Renal cortical epithelial cell (primary cell): ENCODE measurements at places on chromosomes 13 and 19. TPM values are rescaled to one million over a fixed set of nuclear protein-coding genes. Genes with fewer than 3 reads are reported as not detected.

GRCh38 chr13:24226762-24227161 is 66.2 kb downstream of the SPATA13 start:
- no peak for DNase-seq

Gene TNFSF13B
- 1.3 and 4.7 TPM in 2 replicates for total RNA-seq

DNA sequence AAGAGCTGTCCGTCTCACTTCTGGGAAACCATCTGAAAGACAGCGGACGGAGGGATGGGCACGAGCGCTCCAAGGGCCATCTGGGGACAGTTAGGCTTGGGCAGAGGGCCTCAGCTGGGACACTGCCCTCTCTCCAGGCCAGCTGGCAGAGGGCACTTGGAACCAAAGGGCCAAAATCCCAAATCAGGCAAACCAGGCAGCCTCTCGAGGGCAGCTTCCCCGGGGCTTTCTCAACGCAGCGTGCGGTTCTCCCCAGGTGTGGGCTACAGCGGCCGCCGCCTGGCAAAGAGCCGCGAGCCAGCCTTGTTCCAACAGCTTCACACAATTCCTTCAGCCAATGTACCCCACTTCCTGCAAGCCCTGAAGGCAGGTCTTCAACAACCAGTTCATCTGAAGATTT is 5.0 kb downstream of the MLLT1 start:
- DNase-seq, result no peak

- DNase-seq, result no peak
Observed at GRCh38 chr19:51809787-51810186, 14.8 kb downstream of the FPR3 start.

- DNase-seq, result no peak
Observed at GRCh38 chr19:47376589-47377144, 27.6 kb downstream of the DHX34 start.

DNA sequence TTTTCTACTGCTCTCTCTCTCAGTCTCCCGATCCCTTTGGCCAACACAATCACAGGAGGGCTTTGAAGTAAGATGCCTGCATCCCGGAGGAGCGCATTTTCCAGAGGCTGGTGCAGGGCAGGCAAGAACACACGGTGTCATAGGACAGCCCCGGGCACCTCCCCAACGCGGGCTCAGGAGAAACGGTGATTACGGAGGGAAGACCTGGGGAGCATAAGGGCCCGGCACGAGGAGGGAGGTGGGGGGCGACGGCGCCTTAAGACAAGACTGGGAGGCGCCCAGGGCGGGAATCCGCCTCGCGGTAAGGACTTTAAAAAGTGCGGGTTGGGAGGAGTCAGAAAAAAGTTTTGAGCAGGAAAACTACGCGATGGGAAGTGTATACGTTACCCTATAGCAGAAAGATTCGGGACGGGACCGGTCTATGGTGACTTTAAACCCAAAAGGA is 18.7 kb upstream of the ZNF888 start:
- no peak for DNase-seq

Gene CPB2
- total RNA-seq, result not detected in 2 replicates

DNA sequence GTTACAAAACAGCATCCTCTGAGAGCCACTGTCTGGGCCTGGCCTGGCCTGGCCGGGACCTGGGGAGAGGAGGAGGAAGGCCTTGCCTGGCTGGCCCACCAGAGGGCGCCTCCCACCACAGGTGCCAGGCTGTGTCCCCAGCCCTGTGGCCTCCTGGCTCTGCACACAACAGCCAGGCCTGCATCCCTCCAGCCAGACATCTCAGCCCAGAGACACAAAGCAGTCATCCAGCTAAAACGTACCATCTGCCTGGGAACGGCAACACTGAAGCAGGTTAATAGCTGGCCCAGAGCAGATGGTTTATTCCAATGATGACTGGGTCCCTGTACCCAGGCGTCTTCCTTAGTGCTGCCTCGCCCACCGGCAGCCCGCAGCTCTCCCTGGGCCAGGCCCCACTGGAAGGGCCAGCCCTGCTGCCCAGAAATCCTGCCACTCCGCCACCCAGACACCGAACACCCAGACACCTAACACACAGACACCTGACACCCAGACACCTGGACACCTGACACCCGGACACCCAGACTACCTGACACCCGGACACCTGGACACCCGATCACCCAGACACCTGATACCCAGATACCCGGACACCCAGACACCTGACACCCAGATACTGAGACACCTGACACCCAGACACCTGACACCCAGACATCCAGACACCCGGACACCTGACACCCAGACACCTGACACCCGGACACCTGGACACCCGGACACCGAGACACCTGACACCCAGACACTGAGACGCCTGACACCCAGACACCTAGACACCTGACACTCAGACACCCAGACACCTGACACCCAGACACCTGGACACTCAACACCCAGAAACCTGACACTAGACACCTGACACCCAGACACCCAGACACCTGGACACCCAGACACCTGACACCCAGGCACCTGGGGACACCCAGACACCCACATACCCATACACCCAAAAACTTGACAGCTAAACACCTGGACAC is 20.1 kb downstream of the C19orf12 start:
- peak; percentile 30 for DNase-seq

GRCh38 chr13:78786459-78786858 is 127.5 kb upstream of the OBI1 start:
- no peak for DNase-seq

DNA sequence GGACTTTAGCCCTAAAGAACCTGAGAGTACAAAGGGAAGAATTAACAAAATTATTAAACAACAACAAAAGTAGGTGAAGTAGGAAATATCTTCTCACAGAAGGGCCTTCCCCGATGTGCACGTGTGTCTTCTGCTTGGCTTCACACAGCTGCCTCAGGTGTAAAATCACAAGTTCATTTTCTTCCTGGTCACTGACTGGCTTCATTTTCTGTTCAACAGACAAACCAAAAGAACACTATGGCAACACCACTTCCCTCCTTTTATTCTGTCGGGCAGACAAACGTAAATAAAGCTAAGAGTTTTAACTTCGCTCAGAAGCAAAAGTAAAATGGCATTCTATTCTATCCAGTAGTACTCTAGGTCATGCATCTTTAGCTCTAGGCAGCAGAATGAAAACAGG is 140.9 kb downstream of the TBC1D4 start:
- no peak for DNase-seq

- no peak for DNase-seq
Observed at GRCh38 chr19:3098515-3099346, 4.6 kb downstream of the GNA11 start.

GRCh38 chr19:48480558-48481500 is 11.7 kb downstream of the CYTH2 start:
- DNase-seq, result no peak

GRCh38 chr19:12884627-12884925 is 2.4 kb downstream of the KLF1 start:
- DNase-seq, result no peak

Gene LILRA6
- not detected in 2 replicates for total RNA-seq

DNA sequence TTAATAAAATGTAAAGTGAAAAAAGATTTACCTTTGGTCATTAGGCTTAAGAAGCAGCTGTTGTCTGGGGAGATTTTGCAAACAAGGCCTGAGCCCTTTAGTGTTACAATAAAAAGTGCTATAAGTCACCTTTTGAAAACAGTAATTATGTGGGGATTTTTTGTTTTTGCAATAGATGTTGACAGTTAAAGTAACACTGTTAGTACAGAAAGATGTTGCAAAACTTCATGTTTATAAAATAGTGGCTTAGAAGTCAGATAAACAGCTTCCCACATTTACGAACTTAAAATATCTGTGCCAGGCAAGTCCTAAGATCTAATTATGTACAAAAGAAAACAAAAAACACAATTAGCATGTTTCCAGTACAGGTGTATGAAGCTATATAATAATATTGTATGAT is 138.0 kb upstream of the IRS2 start:
- no peak for DNase-seq

GRCh38 chr19:38515896-38516295 is 82.4 kb downstream of the RYR1 start:
- no peak for DNase-seq

DNA sequence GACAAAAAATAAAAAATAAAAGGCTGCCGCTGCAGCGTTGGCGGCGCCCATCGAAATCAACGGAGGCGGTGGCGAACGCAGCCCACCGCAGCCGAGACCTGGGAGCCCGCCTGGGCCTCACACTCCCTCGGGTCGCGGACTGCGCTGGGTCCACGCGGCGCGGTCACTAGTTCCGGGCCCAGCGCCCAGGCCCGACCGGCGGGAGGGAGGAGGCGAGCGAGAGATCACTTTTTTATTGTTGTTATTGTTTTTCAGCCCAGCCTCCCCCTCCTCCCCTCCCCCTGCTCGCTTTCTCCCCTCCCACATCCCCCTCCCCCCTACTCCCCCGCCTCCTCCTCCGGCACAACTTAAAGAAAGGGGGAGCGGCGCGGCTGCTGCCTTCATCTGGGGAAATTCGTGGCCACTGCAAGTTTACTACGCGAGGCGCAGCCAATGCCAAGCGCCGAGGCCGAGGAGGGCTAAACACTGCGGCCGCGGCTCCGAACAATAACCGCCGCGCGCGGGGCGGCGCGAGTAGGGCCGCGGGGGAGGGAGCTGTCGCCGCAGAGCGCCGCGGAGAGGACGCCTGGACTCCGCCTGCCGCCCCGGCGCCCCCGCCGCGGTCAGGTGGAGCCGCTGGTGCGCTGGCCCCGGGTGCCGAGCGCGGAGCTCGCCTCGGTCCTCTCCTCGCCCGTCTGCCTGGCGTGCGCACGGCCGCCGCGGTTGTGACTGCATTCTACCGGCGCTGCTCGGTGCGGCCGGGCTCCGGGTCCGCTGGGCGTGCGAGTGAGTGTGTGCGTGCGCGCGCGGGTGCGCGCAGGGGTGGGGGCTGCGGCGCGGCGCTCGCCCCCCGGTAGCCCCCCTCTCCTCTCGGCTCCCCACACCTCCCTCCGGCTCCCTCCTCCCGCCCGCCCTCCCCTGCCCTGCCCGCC is 505 bp upstream of the ZIC2 start:
- no peak for DNase-seq

GRCh38 chr13:98910501-98910951 is 67.3 kb downstream of the DOCK9 start:
- peak; percentile 70 for DNase-seq

- DNase-seq, result peak; percentile 80
Observed at GRCh38 chr13:28173793-28174192, 35.4 kb downstream of the PAN3 start.

GRCh38 chr13:87274209-87274819 is 396.9 kb upstream of the SLITRK5 start:
- DNase-seq, result peak; percentile 50

- no peak for DNase-seq
Observed at GRCh38 chr19:40519352-40520322, 52.8 kb downstream of the SPTBN4 start.

Gene MCOLN1
- total RNA-seq, result 3.1 and 5.7 TPM in 2 replicates

Gene KLK14
- total RNA-seq, result not detected in 2 replicates

- DNase-seq, result peak; percentile 59
Observed at GRCh38 chr19:55178781-55179599, 1.1 kb downstream of the SYT5 start.

GRCh38 chr19:1070931-1071791 is 4.2 kb downstream of the ARHGAP45 start:
- DNase-seq, result no peak

Gene IGSF23
- 0.17 and 2.7 TPM in 2 replicates for total RNA-seq

GRCh38 chr13:101474419-101474957 is 22.0 kb downstream of the ITGBL1 start:
- DNase-seq, result peak; percentile 84

Gene KCNJ14
- 0.35 and 1.3 TPM in 2 replicates for total RNA-seq

DNA sequence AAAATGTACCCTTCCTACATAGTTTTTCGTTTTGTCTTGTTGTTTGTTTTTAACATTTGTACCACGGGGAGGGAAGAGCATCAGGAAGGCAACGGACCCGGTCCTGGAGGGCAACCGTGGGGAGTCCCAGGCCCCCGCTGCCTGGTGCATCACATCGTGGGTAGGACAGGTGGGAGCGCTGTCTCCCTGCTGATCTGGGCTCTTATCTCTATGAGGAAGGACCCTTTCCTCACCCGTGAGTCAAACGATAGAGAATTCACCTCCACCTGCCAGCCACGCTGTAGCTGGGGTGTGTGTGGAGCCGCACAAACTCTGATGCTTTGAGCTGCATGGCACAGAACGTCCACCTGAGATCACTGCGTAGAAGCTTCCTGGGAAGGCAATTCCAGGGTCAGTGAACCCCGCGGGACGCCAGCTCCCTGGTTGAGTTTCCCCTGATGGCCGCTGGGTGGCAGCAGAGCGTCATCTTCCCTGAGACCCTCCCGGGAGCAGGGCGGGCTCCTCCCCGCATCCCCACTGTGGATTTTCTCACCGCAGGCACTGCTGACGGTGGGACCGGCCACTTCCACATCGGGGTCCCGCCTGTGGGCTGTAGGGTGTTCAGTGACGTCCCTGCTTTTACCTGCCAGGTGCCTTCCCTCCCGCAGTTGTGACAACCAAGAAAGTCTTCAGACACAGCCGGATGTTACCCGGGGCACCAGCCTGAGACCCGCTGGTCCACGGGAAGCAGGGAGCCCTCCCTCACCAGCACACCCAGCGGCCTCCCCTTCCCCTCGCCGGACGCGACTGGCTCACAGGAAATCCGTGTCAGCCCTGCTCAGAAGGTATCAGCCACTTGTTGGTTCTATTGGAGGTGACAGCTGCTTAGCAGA is 54.7 kb downstream of the ZNF787 start:
- peak; percentile 15 for DNase-seq

DNA sequence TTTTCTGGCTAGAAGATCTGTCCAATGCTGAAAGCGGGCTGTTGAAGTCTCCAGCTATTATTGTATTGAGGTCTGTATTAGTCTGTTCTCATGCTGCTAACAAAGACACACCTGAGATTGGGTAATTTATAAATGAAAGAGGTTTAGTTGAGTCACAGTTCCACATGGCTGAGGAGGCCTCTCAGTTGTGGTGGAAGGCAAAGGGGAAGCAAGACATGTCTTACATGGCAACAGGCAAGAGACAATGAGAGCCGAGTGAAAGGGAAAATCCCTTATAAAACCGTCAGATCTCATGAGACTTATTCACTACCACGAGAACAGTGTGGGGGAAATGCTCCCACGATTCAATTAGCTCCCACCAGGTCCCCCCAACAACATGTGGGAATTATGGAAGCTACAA is 980.4 kb downstream of the SLITRK5 start:
- DNase-seq, result no peak

Gene ENOX1
- 0.52 and 2.7 TPM in 2 replicates for total RNA-seq

DNA sequence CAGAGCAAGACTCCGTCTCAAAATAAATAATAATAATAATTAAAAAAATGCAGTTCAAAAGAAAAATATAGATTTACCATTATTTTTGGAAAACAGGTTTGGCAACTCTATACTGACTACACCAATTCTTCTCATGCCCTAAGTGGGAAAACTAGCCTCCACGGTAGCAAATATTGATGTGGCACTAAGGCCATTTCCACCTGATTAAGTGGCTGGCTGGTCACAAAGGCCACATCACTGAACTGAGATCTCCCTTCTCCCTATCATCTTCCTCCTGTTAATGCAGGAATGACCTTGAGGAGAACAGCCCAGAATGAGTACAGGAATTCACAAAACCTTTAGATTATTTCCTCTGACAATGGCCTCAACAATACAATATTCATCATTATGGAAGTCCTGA is 18.6 kb downstream of the ZNF814 start:
- no peak for DNase-seq

Gene SLC25A15
- 27.5 and 34.6 TPM in 2 replicates for total RNA-seq
